Renal cortex interstitium (tissue), 15 donors: ENCODE measurements at places on chromosomes 5 and 9.

DNA sequence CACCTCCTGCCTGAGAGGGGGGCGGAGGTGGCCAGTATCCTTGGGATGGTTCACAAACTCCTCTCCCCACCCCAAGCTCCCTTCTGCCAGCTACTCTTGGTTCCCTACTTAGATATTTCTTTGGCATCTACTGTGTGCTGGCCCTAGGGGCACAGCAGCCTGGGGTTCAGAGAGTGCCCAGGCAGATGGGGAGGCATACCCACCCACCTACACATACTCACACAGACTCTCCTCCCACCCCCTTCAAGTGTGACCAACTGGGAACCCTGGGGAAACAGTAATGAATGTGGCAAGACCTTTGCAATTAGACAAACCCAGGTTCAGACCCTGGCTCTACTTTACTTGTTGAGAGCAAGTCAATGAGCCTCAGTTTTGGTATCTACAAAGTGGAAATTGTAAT lies 44.4 kb upstream of the PSD2 start:
- no peak for DNase-seq

DNA sequence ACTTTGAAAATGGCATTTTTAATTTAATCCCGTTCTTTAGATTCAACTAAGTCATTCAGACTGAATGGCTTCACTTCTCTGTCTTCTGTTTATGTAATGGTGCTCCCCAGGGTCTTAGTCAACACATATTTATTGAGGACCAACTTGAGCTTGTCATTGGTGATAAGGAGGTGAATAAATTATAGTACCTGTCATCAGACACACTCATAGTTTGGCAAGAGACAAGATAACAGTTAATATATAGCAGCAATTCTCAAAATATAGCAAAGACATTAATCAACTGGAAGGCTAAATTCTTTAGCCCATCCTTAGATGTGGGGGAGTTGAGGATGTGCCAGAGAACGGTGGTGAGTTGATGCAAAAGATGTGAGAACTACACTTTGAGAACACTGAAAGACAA lies 78.4 kb downstream of the MACIR start:
- no peak for DNase-seq

GRCh38 chr5:172754596-172755356 lies 16.2 kb downstream of the DUSP1 start:
- no peak for DNase-seq

DNA sequence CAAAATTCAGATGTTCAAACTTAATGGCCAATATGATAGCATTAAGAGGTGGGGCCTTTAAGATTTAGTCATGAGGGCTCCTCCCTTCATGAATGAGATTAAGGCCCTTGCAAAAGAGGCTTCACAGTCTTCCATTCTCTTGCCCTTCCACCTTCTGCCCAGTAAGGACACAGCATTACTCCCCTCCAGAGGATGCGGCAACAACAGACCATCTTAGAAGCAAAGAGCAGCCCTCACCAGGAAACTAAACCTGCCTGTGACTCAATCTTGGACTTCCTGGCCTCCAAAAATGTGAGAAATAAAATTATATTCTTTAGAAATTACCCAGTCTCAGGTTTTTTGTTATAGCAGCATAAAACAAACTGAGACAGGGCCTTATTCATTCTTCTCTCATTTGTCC lies 8.2 kb downstream of the AP3B1 start:
- no peak for DNase-seq
